Brain pericyte (primary cell): ENCODE measurements at places on chromosomes 3 and 15.

- peak; percentile 31 for DNase-seq
Measured at GRCh38 chr3:179452176-179452564, 900 bp upstream of the GNB4 start.

DNA sequence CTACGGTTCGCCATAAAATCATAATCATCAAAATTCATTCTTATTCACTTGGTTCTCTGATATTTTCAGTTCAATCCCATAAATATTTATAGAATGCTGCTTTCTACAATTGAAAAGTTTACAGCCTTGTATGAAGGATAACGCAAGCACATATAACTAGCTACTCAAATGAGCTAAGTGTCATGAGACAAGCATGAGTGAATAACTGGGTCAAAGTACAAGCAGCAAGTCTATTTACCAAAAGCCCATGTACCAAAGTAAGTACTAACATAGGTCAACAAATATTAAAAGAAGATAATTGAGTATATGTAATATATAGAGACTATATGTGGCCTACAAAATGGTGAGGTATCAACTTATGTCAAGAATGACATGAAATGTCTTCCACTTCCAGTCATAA lies 596.6 kb downstream of the GBE1 start:
- no peak for DNase-seq

DNA sequence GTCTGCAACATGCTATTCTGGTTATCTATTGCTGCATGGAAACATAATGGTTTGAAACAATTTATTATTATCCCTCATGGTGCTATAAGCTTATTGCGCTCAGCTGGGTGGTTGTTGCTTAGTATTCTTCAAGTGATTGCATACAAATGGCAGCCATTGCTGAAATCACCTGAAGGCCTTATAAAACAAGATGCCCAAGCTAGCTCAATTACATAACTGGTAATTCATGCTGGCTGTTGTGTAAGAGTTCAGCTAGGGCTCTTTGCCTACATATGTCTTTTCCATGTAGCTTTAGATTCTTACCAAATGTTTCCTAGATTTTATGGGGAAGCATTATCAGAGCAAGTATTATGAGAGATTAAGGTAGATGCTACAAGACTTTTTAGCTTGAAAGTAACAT lies 644.0 kb upstream of the CBLB start:
- no peak for DNase-seq

- DNase-seq = no peak
Measured at GRCh38 chr3:95343228-95343627, 1280.4 kb downstream of the NSUN3 start.

DNA sequence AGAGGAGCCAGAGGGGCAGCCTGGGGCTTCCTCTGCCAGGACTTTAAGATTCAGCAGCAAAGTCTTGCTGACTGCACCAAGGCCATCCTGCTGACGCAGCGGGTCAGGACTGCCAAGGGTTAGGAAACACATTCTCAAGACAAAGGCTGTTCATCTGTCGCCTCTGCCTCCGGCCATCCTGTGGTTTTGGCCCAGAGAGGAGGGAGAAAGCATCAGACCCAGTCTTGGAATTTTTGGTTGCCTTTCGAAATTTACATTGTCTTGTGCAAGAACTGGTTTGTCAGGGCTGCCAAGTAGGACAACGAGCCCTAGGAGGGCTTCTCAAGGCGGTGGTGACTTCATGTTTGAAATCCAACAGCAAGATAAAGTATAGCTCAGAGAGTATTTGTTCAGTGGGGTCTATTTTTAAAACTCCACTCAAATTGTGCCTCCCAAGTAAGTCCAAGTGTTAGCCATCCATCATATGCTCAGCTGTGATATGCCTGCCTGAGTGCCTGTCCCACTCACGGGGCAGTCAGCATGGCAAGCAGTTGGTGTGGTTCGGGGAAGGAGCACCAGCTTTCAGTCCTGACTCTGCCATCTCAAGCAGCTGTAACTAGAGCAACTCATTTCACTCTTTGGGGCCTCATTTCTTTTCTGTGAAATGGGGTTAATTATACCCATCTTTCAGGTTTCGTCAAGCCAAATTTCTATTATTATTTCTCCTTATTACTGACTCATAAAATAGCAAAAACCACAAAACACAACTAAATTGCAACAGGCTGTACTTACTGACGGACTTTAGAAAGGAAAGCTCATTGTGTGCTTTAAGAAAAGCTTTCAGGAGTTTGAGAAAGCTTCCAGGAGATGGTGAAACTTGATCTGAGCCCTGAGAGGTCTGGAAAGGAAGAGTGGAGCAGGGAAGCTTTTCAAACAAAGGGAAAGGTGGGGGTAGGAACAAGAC lies 42.4 kb upstream of the RHO start:
- peak; percentile 43 for DNase-seq

DNA sequence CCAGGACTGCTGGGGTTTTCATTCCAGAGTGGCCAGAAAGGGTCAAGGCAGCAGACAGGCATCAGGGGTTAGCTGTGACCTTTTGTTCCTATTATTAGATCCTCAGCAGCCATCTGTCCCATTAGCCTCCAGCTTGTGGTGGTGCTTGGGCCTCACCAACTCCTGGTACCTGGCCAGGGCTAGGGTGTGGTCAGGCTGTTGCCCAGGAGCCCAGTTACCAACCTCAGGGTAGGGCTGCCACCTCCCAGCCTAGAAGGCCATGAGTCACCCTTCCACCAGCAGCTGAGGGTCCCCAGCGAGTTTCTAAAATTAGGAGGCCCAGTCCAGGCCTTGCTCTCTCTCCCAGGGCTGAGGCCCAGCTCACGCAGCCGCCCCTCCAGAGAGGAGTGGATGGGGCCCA lies 12.2 kb downstream of the TMEM43 start:
- DNase-seq = no peak

DNA sequence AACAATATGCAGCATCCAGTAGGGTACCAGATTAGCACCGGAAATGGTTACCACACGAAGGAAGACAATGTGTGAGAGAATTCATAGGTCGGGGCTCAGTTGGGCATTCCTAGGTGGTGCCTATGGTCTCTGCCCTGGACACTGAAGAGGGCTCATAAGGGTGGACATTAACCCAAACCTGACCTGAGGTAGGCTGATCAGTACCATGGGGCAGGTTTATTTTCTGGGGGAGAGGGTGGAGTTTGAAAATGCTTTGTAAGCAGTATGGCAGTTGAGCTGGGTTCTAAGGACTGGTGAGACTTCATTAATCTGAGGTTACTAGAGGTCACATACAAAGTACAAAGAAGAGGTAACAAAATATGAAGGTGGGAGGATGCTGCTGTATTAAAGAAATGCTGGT lies 68.4 kb downstream of the RPL22L1 start:
- DNase-seq = no peak

- no peak for DNase-seq
Measured at GRCh38 chr3:57943525-57944495, 64.4 kb upstream of the FLNB start.

DNA sequence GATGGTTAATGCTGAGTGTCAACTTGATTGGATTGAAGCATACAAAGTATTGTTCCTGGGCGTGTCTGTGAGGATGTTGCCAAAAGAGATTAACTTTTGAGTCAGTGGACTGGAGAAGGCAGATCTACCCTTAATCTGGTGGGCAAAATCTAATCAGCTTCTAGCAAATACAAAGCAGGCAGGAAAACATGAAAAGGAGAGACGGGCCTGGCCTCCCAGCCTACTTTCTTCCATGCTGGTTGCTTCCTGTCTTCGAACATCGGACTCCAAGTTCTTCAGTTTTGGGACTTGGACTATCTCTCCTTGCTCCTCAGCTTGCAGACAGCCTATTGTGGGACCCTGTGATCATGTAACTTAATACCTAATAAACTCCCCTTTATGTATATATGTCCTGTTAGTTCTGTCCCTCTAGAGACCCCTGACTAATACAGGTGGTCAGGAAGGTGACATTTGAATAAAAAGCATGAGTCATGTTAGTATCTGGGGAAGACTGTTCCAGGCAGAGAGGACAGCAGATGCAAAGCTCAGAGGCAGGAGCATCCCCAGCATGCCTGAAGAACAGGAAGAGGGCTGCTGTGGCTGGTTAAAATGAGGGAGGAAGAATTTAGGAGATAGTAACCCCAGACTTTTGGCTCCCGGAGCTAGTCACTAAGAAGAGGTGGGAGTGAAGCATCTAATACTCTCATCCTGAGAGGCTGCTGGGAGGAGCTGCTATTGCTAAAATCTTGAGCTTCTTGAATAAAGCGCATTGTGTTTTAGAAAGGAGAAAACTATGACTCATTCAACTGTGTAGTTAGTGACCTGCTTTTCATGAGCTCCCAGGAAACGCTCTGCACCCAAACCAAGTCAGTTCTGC lies 207.4 kb upstream of the HES1 start:
- DNase-seq = no peak

DNA sequence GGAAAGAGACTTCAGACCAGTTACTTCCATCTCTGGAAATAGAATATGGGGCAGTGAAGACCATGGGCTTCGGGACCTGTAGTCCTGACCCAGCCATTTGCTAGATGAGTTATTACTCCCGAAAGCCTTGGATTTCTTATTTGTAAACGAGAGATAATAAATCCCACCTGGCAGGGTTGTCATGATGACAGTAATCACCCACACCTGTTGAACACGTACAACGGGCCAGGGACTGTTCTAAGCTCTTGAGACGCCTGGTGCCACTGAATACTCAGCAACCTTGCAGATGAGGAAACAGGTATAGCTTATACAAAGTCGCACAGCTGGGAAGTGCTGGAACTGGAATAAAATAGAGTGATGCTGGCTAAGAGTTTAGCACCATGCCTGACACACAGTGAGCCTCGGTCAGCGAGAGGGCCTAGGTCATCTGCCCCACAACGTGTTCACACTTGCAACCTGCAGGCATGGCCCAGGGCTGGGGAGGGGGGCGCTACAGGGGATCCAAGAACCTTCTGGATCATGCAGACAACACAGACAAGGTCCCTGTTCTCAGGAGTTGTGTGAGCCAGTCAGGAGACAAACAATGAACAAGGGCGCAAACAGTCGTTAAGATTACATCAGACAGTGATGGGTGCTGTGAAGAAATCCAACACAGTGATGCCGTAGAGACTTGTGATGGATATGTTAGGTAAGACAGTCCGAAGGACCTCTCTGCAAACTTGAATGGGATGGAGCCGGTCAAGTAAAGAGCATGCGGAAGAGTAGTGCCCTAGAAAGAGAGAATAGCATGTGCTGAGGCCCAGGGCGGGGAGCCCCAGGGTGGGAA lies 89.2 kb downstream of the CORO2B start:
- no peak for DNase-seq

- DNase-seq = no peak
Measured at GRCh38 chr3:133593243-133593642, 19.8 kb downstream of the CDV3 start.

GRCh38 chr3:124793054-124793739 lies 62.9 kb downstream of the UMPS start:
- no peak for DNase-seq

- DNase-seq = no peak
Measured at GRCh38 chr3:111712294-111713167, 117.4 kb upstream of the ZBED2 start.

DNA sequence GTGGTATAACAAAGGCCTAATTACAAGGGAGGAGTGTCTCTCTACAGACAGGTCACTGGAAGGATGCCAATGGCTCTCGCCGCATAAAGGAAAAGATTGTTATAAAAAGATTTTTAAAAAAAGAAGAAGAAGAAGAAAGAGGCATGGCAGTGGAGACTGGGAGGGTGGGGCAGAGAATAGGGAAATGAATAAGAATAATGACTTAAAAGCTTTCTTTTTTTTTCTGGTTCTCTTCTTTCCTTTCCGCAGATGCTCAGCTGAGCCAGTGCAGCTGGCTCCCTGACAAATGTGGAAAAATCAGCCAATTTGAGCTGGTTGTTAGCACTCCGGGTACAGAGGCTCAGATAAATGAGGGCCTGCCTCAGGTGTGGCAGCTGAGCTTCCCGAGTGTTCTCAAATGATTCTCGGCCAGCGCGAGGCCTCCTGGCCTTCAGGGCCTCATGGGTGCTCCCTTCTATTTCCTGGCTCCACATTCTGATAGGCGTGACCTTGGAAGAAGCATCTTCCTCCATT lies 234.1 kb downstream of the RORA start:
- no peak for DNase-seq

GRCh38 chr3:101950510-101950909 lies 101.2 kb downstream of the NFKBIZ start:
- DNase-seq = no peak

GRCh38 chr3:126373682-126374601 lies 16.7 kb upstream of the KLF15 start:
- no peak for DNase-seq

- no peak for DNase-seq
Measured at GRCh38 chr15:41634072-41634626, 26.1 kb upstream of the MGA start.

GRCh38 chr15:50183112-50183794 lies 1.3 kb downstream of the SLC27A2 start:
- no peak for DNase-seq

GRCh38 chr3:165544432-165544831 lies 292.8 kb downstream of the BCHE start:
- no peak for DNase-seq

DNA sequence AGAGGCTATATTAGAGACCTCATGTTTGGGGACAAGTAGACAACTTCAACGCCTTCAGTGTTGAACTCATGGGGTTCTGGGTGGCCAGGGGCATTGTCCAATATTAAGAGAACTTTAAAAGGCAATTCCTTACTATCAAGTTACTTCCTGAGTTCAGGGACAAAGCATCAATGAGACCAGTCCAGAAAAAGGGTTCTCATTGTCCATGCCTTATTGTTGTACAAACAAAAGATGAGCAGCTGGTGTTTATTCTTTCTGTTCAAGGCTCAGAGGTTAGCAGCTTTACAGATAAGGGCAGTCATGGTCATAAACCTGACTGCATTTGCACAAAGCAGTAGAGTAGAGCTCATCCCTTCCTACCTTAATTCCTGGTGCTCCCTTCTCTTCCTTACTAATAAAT lies 18.5 kb upstream of the PDHB start:
- DNase-seq = no peak

GRCh38 chr3:197022405-197023231 lies 7.0 kb downstream of the MELTF start:
- no peak for DNase-seq

GRCh38 chr3:141619450-141619849 lies 118.6 kb upstream of the RNF7 start:
- no peak for DNase-seq

GRCh38 chr3:37855363-37855970 lies 6.2 kb upstream of the CTDSPL start:
- DNase-seq = no peak

GRCh38 chr15:73983211-73983727 lies 8.8 kb downstream of the STOML1 start:
- DNase-seq = no peak
